ENCODE measurements at places on chromosomes 1 and 21.
A peak's percentile ranks its signal among the peaks of the same experiment; 100 is the strongest.

DNA sequence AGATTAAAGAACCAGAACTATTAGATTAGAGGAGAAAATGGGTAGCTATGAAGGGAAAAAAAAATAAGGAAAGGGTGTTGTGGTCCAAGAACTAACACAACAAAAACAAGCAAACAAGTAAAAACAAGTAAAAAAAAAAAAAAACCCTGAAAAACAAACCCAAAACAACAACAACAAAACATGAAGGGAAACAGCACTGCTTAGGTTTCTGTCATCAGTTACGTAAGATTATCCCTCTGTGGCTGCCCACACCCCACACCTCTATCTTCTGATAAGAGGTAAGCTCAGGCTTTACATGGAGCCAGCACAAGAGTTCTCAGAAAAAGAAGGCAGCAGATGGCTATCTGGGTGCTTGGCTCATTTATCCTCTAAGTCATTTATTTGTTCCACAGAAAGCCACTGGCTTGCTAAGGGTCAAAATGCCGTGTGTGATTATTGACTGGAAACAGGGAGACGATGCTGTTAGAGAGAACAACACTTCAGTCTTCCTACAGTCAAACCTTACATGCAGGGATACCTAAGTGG is 57.5 kb downstream of the KIAA0319L start:
- no peak for DNase-seq

DNA sequence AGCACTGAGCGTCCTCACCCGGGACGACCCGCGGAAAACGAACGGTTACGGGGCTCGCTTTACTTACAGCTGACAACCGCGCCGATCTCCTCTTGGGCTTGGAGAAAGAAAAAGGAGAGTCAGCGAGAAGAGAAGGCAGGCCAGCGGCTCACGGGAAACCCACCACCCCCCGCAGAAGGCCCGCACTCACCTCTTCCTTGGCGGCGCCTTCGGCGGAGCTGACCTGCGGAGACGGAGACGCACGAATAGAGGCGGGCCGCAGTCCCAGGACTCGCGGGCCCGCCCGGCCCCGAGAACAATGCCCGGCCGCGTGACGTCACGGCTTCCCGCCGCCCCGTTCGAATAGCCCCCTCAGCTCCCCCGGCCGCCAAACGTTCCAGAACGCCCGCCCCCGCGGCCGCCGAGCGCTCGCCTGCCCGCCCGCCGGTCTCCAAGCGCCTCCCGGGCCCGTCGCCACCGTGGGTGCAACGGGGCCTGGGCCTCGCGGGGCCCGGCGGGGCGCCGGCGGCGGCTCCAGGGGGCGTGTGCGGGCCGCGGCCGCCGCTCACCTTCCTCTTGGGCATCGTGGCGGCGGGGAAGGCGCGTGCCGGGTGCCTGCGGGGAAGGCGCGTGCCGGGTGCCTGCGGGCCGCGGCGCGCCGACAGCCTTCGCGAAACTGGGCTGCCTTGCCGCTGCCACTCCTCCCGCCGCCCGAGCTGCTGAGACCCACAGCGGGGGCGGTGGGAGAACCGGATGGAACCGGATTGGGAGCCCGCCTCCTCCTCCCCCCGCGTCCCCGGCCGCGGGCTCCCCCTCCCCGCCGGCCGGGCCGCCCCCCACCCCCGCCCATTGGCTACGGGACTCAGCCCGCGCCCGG is at the start of gene HMGN1:
Gene HMGN1 (minus strand): TSS at position 734 of the 856 bp plus-strand sequence. CDS start 171 bp downstream, at position 563.
- peak; percentile 83 for DNase-seq

DNA sequence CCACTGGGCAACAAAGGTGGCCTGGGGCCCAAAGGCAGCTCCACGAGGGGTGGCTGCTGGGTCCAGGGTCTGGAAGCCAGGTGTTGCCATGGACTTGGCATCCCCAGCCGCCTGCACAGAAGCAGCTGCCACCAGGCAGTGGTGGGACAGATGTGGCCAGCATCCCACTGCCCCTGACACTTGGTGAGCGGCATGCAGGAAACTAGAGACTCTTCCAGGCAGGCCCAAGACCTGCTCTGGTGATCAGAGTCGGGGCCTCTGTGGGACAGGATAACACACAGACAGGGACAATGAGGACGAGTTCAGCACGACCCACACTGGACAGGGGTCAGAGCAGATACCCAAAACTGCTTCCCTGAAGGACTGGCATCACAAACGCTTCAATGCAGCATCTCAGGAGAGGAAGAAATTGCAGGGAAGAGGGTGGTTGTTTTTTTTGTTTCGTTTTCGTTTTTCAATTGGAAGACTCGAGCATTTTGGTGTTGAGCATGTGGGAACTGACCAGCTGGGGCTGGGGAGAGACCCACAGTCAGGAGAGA is 34.1 kb upstream of the RNF187 start:
- no peak for DNase-seq

- no peak for DNase-seq
Measured at GRCh38 chr21:45818276-45818903, 163.2 kb upstream of the COL6A1 start.

Data from stimulated activated naive B cell treated with anti-CD40 and anti-IgM and Interleukin-4, amounts not matched to agents 10 μg/mL and 1 μg/mL and 100 μg/mL, for 72 hours (primary cell).